ENCODE measurements at places on chromosomes 6 and 20.

- DNase-seq: no peak
Observed at GRCh38 chr6:53067849-53068361, 2.7 kb downstream of the FBXO9 start.

DNA sequence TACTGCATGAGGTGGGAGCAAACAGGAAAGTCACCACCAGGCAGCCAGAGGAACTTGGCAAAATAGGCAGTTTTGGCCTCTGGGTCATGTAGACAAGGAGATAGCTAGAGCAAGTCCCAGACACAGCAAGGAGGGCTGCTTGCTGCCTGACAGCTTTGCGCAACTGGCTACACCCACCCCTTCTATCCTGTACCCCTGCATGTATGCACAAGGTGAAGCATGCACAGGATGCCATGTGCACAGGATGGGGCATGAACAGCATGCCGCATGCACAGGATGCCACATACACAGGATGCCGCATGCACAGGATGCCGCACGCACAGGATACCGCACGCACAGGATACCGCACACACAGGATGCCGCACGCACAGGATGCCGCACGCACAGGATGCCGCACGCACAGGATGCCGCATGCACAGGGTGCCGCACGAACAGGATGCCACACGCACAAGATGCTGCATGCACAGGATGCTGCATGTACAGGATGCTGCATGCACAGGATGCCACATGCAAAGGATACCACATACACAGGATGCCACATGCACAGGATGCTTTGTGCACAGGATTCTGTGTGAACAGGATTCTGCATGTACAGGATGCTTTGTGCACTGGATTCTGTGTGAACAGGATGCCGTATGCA, 104.9 kb upstream of the IYD start:
- DNase-seq: no peak

DNA sequence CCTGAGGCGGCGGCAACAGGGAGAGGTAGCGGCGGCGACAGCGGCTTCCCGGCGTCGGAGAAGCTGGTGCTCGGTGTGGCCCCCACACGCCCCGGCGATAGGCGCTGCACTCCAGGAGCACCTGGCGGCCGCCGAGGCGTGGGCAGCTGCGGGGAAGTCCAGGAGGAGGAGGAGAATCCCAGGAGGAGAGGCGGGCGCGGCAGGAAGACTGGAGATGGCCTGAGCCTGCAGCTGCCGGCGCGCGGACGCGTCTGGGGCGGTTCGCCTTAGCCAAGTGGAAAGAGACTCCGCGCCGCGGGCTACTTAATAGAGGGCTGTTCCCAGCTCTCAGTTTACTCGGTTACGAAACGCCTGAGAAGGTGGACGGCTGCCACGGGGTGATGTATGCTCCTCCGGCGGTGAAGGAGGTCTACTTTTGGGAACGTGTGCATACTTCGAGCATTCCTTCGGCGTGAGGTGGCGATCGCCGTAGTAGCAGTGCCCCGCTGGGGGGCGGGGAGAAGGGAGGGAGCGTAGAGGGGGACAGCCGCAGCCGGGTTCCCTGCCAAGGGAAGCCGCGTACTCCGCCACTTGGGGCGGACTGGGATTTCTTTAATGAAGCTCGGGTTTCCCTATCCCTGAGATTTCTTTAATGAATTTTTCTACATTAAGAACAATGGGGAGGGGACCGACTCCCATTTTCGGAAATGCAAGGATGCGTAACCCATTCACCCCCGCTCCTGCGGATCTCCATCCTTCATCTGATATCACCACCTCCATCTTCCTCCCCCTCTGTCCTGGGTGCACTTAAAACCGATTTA, at the start of gene COL12A1:
Gene COL12A1, minus strand, starts transcription at position 278 of the 800 bp plus-strand sequence. CDS start 3,261 bp downstream, outside the sequence.
- no peak for DNase-seq

- no peak for DNase-seq
Observed at GRCh38 chr6:17741507-17741906, 34.8 kb upstream of the NUP153 start.

DNA sequence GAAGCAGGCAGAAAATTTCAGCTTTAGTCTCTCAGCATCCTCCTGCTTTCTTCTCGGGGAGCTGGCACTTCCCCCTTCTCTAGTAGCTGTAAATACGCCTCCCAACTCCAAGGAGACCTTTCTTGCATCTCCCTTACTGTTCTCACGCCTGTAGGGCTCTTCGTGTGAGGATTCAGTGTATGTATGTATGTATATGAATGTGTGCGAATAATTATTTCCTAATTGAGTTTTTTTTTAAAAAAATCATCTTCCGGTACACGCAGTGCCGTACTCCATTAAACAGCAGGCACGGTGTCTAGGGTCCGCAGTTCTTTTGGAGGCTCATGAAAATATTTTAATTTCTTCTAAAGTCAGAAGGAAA, 85.4 kb downstream of the HFE start:
- DNase-seq: no peak

GRCh38 chr20:31906001-31906400, 35.6 kb downstream of the TTLL9 start:
- DNase-seq: no peak

DNA sequence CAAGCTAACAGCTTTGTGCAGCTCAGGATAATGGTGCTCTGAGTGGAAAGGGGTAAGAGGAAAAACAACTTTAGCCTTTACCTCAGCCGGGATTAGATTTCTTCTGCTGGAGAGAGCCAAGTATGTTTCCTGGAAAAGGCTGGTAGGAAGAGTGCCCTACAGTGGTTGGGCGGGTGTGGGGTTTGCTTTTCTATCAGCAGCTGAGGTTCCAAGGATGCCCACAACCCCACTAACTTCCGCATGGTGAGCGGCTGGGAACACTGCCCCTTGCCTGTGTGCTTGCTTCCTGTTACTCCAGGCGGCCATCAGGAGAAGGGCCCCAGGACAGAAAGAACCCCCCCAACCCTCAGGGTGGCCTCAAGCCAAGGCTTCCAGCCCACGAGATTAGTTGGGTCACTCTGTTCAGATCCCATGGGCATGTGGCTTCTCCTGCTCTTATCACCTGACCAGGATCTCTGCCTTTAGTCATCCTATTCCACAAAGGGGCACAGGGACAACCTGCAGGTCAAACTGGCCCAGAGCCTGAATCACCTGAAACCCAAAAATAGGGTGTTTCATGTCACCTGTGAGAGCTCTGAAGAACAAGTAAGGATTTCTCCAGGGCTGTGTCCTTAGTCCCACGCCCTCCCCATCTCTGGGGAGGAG, 10.5 kb downstream of the MRPS18A start:
- DNase-seq: no peak

GRCh38 chr20:58141971-58142842, 86.2 kb downstream of the ANKRD60 start:
- no peak for DNase-seq

GRCh38 chr6:14550822-14551221, 433.2 kb downstream of the CD83 start:
- no peak for DNase-seq

- DNase-seq: no peak
Observed at GRCh38 chr6:166221040-166221439, 53.4 kb upstream of the TBXT start.

- DNase-seq: no peak
Observed at GRCh38 chr6:159886270-159886669, 4.5 kb upstream of the MAS1 start.

GRCh38 chr20:62405108-62405980, 1.7 kb downstream of the CABLES2 start:
- DNase-seq: no peak

GRCh38 chr6:22062807-22063408, 233.9 kb downstream of the PRL start:
- DNase-seq: no peak

DNA sequence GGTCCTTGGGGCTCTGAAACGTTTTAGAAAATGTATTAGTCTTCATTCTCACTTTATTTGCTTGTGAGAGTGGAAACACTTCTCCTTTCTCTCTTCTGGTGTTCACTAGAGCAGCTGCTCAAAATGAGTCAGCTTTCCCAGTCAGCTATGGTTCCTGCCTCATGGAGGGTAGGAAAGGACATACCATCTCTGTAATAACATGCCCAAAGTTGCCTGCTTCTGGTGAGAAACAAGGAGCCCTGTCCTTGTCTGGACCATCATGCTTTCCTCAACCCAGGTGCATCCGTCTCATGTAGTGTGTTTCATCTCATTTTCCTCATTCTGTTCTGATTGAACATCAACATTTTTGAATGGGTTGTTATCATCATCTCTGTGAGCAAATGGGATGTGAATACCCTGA, 17.1 kb upstream of the TINAG start:
- DNase-seq: no peak

- no peak for DNase-seq
Observed at GRCh38 chr6:15490242-15491100, 172.4 kb downstream of the DTNBP1 start.

- DNase-seq: no peak
Observed at GRCh38 chr6:165729307-165729936, 66.4 kb upstream of the PDE10A start.

GRCh38 chr6:35148167-35148741, 7.1 kb upstream of the TCP11 start:
- DNase-seq: no peak

- no peak for DNase-seq
Observed at GRCh38 chr6:34237316-34237721, 646 bp downstream of the HMGA1 start.

GRCh38 chr6:44386929-44387345, 569 bp upstream of the CDC5L start:
- no peak for DNase-seq

DNA sequence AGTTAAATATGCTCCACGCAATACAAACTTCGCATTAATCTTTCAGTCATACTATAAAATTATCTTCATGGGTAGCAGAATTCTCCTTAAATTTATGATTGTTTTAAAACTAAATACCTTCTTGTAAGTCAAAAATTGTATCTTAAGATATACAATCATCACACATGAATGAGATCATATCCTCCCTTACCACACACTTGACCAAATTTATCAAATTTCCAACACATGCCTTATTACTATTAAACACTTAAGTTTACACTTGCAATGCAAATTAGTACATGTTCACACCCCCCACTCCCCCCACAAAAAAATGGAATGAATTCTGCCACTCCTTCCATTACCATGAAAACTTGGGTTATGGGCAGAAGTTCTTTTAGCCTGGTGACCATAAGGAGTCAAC, 13.8 kb downstream of the RANBP9 start:
- DNase-seq: no peak

DNA sequence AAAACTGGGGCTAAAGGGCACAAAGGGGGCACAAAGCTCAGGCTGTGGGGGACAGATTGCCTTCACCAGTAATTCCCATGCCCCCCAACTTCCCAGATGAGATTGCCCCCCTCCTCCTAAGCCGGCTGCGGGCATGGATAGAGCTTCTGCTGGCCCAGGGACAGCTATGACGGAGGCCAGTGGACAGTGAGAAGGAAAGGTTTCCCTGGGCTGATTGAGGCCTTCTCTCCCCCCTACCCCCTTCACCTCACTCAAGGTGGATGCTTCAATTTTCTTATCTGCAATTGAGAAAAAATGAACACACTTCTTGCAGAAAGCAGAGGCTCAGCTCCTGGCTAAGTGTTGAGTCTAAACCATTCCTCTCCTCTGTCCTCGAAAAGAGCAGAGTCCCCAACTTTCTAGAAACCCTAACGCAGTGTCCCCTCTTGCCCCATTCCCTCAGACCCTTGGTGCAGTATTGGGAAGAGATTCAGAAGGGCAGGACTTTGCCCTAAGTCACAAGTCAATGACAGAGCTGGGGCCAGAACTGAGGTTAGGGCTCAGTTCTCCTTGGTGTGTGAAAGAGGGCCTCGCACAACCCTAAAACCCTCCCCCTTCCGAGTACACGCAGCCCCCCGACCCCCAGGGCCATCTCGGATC, 808 bp downstream of the SDC4 start:
- DNase-seq: no peak

GRCh38 chr6:18424201-18424600, 37.1 kb downstream of the RNF144B start:
- DNase-seq: no peak
